ENCODE measurements at places on chromosomes 3 and 15.

GRCh38 chr3:30181178-30181465 lies 425.3 kb upstream of the TGFBR2 start:
- DNase-seq, result no peak

DNA sequence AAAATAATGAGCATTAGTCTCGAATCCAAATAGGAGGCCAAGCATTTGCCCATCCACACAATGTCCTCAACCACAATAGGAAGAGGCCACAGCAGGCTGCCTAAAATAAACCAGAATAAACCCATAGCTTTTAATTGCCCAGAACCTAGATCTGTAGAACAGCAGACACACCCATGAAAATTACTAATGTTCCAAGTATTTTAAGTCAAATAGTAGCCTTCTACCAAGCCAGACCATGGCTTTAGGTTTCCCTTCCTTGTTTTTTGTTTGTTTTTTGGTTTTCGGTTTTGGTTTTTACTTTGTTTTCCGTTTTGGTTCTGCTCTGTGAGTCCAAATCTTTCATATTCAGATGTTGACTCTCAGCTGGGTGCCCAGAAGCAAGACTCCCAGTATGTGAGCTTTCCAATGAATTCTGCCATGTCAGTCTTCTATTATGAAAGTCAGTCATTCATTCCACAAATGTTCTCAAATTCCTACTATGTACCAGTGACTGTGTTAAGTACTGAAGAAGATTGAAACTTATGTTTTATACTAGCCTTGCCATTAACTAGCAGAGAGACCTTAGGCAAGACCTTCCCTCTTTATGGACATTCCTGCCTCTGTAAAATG lies 57.8 kb upstream of the BOC start:
- no peak for DNase-seq

DNA sequence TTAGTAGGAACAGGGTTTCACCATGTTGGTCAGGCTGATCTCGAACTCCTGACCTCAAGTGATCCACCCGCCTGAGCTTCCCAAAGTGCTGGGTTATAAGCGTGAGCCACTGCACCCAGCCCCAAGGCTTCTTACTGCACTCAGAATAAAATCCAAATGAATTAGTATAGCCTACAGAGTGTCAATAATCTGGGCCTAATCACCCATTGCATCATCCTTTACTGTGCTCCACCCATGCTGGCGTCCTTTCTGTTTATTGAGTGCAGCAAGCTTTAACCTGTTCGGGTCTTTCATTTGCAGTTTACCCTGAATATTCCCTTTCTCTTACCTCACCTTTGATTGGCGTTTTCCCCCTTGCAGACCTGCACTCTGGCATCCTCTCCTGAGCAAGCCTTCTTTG lies 77.7 kb downstream of the CEP63 start:
- no peak for DNase-seq

DNA sequence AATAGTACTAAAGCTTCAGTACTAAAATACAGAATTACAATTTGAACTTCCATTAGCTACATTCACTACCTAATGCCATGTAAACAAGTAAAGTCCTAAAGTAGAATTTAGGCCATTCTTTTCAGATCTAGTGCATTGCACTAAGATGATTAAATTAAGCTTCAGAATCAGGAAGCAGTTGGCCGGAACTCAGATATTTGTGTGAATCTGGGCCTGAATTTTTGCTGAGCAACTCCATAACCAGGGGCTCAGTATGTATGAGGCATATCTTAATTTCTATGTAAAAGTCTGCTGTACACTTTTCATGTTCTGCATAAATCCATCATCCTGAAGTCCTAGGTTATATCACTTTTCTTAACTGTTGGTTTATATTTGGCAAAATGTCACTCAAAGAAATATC lies 246.4 kb downstream of the RBMS3 start:
- no peak for DNase-seq

DNA sequence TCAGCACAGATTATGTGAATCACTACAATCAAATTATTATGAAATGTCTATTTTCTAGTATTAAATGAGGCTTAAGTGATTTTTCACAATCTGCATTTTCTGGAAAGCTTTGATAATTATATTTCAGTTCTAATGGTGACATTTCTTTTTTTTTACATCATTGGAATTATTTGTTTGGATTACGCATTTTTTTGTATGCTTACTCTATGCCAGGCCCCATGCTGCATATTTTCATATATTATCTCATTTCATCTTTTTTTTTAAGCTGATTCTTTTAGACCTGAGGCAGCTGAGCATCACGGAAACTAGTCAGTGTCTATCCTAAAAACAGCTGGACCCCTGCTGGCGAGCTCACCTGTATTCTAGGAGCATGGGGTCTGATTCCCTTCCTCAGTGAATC lies 31.1 kb downstream of the SLCO3A1 start:
- DNase-seq, result no peak
